ENCODE measurements at places on chromosomes 1 and 21.

GRCh38 chr1:201485184-201485774 is 16.3 kb upstream of the PHLDA3 start:
- no peak for DNase-seq

DNA sequence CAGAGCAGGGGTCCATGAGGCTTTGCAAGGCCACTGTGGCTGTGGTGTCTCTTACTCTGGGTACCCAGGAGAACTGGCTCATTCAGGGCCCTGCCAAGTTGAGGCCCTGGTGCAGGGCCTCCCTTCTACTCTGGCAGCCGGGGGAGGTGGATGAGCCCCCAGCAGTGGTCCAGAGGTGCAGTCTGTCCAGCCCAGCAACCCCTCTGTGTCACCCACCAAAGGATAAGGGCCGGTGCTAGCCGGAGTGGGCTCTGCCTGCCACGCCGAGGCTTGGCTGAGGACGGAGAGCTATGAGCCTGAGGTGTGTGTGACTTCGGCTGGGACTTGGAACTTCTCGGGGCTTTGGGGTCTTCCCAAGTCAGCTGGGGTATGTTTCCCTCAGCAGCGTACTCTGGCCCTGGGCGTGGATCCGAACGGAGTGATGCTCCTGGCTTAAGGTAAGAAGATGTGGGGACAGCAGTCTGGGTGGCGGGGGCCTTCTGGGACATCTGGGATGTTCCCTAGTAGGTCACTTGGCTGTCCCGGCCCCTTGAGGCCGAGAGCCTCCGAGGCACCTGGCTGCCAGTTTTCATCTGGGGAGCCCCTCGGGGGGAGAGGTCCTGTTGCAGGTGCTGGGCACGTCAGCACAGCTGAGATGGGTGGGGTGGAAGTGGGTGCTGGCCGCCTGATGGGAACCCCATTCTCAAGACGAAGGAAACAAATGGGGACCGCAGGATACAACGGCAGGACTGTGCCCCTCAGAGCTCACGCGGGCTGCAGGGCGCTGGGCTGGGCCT is 25.9 kb downstream of the RUNX3 start:
- no peak for DNase-seq

GRCh38 chr1:106972074-106972473 is 84.4 kb upstream of the PRMT6 start:
- DNase-seq = no peak

- no peak for DNase-seq
Observed at GRCh38 chr1:115355069-115355468, 17.0 kb upstream of the NGF start.

- DNase-seq = no peak
Observed at GRCh38 chr1:35572296-35572695, 818 bp upstream of the TFAP2E start.

GRCh38 chr1:207870306-207871031 is 40.5 kb downstream of the CD34 start:
- DNase-seq = no peak

- peak; percentile 82 for DNase-seq
Observed at GRCh38 chr1:16078925-16079656, 5.6 kb upstream of the FAM131C start.

DNA sequence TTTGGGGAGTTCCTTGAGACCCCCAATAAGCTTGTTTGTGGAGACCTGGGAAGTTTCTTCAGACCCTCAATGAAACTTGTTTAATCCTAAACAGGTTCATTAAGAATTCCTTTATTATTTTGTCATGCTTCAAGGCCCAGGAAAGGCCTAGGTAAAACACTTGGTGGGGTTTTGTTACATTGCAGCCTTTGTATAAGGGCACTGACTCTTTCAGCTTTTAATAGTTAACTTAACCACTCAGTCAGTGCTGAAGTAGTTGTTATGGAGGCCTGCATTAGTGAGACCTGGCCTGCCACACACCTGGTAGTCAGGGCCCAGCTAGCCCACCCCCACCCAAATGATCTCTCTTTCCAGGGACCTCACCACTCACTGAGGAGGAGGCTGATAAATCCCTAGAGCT is 103.7 kb downstream of the FCRL5 start:
- no peak for DNase-seq

- DNase-seq = no peak
Observed at GRCh38 chr1:53638360-53639035, 100.5 kb downstream of the GLIS1 start.

DNA sequence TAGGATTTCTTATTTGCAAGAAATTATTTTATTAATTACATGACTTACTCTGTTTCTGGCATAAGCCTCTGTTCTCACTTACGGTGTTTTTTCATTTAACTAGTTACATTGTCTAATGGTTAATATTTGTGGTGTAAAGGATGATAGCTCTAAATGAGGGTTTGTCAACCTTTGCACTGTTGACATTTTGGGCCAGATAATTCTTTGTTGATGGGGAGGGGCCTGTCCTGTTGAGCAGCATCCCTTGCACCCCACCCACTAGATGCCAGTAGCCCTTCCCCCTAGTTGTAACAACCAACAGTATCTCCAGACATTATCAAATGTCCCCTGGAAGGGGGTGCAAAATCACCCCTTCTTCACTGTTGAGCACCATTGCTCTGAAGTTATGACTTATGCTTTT is 83.6 kb upstream of the SLC44A3 start:
- no peak for DNase-seq

DNA sequence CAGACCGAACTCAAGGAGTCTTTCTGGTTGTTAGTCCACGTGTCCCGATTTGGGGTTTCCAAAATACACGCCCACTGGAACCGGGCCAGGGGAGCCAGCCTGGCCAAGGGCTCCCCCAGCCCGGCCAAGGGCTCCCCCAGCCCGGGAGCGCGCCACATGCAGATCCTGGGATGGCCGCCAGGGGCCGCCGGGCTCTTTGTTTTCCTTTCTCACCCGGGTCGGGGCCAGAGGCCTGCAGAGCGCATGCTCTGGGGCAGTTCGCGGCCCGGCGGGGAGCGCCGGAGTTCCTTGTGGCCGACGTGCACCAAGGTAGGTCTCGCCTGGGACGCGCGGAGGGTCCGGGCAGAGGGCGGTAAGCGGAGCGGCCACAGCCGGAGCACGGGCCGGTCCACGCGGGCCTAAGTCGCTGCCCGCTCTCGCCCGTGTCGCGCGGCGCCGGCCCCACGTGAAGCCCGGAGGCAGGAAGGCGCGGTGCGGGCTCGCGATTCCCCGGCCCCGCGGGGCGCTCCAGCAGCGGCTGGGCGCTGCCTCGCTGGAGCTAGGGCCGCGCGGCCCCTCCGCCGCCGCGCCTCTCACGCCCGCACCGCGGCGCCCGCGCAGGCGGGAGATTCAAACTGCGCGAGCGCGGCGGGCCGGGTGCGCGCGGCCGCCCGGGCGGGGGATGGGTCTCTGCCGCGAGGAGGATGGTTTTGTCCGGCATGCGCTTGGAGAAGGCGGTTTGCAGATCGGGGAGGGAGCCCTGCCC is 12.3 kb downstream of the RCC1 start:
- peak; percentile 91 for DNase-seq

- no peak for DNase-seq
Observed at GRCh38 chr1:156065212-156065611, 4.3 kb downstream of the RAB25 start.

DNA sequence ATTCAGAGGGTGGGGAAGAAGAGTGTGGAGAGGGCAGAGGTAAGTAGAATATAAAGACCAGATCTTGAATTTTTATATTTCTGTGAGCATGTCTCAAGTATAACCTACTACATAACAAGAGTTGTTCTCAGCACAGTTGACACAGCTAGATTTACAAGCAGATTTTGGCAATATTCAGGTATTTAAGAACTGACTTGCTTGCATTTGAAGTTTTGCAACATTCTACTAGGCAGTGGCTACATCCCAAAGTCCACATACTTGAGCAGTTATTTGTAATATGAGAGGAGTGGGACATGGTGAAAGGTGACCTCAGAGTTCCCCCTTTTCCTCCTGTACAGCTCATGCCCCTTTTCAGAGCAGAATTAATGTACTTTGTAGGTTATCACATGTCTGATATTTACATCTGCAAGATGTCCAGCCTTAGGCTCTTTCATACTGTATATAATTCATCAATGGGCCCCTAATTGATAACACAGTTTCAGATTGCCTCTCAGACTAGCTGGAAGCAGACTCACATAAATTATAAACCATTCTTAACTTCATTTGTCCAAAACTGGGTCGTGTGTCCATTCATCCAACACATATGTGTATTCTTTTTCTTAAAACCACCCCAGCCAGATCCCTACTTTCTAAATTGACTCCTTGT is 136.7 kb upstream of the RAVER2 start:
- no peak for DNase-seq

DNA sequence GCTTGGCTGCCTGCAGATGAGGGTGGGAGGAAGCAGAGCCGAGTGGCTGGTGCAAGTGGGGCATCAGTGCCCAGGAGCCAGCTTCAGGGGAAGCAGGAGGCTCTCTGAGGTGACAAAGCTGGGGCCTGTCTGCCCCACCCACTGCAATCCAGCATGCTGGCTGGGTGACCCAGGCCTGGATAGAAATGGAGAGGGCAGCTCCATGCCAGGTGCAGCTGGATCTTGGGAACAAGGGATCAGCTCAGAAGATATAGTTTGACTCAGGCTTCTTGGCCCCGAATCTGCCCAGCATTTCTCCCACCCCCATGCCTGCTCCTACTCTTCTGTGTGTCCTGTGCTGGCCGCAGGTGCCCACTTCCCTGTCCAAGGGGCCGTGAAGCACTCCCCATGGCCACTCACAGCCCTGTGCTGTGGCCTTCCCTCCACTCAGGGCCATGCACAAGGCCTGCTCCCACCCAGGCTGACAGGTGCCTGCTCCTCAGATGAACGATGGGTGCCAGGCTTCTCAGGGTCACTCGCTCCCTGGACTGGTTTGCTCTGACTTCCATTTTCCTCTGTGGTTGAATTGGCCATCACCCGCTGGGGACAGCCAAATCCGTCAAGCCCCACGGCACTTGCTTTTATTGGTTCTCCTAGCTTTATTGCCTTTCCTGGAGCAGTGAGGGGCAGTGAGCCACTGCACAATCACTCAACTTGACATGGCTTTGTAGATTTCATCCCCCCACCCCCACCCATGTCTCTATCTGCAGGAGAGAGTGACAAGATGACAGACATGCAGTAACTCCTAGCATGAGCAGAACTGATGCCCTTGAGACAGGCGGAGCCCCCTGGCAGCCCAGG is 174.8 kb upstream of the VAMP3 start:
- DNase-seq = no peak

GRCh38 chr1:246708166-246708565 is 16.0 kb upstream of the SCCPDH start:
- no peak for DNase-seq

GRCh38 chr1:229229137-229229720 is 41.7 kb upstream of the RAB4A start:
- no peak for DNase-seq

- no peak for DNase-seq
Observed at GRCh38 chr1:108961198-108961597, 2.1 kb downstream of the CLCC1 start.

DNA sequence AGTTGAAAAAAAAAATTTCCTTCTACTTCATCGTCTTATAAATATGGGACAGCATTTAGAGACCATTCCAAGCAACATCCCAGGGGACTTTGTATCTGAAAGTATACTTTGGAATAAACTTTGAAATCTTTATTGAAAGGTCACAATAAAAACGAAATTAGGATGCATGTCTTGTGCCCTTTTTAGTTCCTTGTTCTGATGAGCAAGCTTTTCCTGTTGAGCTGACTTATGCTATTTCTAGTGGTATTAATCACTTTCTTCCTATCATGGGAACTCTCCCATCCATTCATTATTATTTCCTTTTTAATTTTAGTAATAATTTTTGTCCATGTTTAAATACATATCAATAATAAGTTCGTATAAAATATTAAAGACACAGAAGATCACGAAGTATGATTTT is 4.0 kb upstream of the GBP2 start:
- no peak for DNase-seq

DNA sequence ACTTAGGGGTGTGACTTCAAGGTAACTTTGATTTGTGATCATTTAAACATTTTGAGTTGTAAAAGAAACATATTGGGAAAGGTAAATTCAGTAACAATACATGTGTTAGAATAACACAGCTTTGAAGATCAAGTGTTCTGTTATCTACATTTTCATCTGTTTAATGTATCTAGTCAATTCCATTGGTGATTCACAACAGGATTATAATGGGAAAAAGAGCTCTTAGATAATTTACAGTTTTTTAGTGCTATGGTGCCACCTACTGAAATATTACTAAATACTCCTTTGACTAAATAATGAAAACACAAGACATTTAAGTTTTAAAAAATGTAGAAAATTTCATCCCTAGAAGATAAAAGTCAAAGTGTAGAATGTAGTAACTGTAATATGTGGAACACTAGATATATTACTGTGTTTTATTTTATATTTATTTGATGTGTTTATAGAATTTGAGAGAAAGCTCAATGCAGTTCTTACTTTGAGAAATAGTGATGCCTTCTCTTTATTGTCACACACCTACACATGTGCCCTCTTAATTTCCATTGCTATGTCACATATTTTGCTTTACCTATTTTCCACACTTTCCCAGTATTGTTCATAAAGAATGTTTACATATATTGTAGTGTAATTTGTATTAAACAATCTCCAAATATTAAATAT is 47.4 kb downstream of the PTPRC start:
- DNase-seq = no peak

- DNase-seq = peak; percentile 20
Observed at GRCh38 chr21:32940079-32941014, 85.4 kb upstream of the OLIG2 start.

DNA sequence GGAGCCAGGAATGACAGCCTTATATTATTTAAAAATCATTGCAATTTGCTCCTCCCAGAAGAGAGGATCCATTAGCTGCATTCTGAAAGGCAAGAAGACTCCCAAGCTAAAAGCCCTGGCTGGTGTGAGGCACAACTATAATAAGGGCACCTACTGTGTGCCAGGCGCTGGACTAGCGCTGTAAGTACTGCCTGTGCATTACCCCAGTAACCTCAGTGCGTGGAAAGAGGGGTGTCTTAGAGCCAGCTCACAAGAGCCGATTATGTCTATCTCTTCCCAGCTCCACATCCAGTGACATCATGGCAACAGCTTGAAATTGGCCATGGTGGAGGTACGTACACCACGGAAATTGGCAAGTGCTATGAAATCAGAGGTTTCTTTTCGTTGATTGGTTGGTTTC is 141.7 kb upstream of the IRF2BP2 start:
- DNase-seq = no peak

DNA sequence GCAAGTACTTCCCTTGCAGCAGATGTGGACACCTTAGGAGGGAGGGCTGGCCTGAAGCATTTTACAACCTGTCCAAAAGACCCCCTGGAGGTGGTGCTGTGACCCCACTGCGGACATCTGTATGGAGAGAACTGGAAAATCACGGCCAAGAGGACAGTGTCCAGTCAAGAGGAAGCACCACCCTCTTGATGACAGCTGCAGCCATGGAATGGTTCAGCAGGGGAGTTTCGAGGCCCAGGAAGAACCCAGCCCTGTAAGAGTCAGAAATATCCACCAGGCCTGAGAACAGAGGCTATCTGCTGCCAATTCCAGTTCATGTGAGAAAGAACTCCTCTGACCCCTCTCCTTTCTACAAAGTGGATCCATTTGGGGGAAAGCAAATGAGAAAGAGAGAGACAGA is 126.8 kb downstream of the PLXNA2 start:
- no peak for DNase-seq

DNA sequence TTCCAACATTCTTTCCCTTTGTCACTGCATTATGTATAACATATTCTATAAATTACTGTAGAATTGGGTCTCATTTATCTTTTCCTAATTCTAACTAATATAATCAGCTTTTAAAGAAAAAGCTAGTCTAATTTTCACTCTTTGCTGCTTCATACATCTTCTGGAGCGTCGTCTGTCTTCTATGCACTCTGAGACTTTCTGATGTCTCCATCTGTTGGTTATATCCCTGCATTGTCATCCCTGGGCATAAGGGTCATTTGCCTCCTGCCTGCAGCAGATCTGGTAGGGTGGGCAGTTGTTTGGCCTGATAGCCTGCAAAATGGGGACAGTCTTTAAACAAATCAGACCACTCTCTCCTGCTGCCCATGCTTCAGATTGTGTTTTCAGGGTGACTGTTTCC is 40.8 kb upstream of the DYNLT5 start:
- DNase-seq = no peak

Measured in muscle of arm (tissue), 14 donors.